Daoy (cell line): ENCODE measurements at places on chromosomes 3 and 15. TPM values are rescaled to one million over a fixed set of nuclear protein-coding genes. Genes with fewer than 3 reads are reported as not detected.

- no peak for DNase-seq
Measured at GRCh38 chr3:88988906-88989305, 118.5 kb upstream of the EPHA3 start.

DNA sequence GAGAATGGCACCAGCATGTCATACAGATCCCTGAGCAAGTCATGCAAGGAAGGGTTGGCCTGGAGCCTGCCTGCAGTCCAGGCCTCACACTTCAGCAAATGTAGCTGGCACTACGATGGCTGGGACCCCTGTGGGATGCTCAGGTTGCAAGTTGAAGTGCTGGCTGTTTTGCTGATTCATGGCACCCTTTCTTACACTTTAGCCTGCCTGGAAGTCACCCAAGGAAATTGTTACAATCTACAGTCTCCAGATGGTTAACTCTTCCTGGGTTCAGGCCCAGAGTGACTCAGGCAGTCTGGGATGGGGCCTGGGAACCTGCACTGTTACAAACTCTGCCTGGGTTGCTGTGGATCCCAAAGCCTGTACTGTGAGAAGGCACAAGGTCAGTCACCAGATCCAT, 91.0 kb upstream of the SLC6A11 start:
- DNase-seq: peak; percentile 37

The CISH gene
- total RNA-seq: 0.46 TPM in 1 of 2 replicates, not detected in the other

The ATR gene
- total RNA-seq: 27.0 and 31.2 TPM in 2 replicates

DNA sequence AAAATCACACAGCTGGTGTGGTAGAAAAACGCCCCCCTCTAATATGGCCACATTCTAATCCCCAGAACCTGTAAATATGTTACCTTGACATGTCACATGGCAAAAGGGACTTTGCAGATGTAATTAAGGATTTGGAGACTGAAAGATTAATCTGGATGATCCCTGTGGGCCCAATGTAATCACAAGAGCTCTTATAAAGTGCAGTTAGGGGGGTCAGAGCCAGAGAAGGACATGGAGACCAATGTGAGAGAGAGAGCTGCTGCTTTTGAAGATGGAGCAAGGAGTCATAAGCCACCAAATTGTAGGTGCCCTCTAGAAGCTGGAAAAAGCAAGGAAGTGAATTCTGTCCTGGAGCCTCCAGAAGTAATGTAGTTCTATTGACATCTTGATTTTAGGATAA, 152.6 kb downstream of the PEX5L start:
- DNase-seq: no peak

GRCh38 chr15:86333819-86334218, 254.1 kb downstream of the AGBL1 start:
- DNase-seq: no peak

DNA sequence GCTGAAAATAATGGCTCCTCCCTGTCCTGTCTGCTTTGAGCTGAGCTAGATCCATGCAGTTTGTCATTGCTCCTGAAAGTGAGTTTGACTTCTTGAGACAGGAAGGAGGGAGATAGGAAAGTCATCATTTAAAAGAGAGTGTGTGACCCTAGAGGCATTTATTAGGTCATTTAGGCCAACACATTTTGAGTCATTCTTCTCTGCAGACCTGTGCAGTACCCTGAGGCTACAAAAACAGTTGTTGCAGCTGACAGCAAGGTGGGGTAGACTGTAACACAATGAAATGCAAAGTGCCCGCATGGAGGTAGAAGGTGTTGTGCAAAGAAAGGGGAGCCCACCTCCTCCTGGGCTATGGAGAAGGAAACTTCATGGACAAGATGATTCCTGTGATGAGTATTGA, 102.8 kb upstream of the PFN2 start:
- DNase-seq: no peak

DNA sequence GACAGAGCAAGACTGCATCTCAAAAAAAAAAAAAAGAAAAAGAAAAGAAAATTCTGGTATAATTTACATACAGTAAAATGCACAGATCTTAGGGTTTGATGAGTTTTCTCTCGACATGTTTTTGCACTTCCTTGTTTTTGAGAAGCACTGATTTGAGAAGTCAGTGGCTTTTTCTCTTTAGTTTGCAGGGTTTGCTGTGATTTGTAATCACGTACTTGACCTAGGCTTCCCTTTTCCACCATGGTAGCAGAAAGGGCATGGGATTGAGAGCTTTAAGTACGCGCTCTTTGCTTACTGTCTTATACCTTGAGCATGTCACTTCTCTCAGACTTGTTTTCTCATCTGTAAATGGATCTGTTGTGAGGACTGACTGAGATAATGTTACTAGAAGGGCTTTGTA, 4.1 kb downstream of the VHL start:
- DNase-seq: no peak

The MASP1 gene
- not detected in 2 replicates for total RNA-seq

GRCh38 chr3:37734886-37735285, 126.8 kb upstream of the CTDSPL start:
- DNase-seq: no peak

GRCh38 chr15:35928847-35929246, 382.9 kb upstream of the DPH6 start:
- no peak for DNase-seq

The FOXB1 gene
- total RNA-seq: 0.06 TPM in 1 of 2 replicates, not detected in the other

DNA sequence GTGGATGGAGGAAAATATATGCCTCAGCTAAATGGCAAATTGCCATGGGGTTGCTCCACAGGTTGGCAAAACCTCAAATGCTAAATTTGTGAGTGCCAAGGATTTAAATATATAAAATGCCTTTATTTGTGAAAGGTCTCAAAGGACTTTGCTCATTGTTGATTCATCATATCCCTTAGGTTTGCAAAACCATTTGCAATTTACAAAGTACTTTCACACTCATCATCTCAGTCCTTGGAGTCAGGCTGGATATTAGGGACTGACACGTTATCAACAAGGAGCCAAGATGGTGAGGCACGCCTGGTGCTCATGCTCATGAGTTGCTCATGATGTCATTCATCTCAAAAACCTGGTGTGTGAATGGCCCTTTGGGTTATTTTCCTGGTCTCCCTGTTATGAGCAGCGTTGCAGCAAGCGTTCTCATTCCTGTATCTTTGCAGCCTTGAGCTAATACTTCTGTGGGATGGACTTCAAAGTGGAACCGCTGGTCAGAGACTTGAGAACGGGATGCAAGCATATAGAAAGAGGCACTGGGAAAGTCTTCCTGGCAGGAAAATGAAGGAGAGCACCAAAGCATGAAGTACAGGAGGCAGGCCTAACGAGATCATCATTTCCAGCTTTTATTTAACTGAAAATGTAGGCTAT, 66.0 kb downstream of the MYO1E start:
- DNase-seq: peak; percentile 48

The TF gene
- not detected in 2 replicates for total RNA-seq

DNA sequence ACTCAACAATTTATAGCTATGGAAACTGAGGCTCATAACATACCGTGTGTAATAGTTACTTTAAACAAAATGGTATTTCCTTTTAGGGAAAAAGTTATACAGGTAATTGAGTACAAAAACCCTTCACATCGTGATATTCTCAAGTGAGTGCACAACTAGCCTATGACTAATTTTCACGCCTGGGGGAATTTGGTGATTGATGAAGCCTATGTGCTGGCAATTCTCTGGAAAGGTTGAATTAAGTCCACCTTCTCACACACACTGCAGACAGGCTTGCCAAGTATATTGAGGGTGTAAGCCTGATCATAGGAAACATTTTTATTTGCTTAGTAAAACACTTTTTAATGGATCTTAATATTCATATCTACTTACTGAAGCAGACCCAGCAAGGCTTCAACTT, 41.3 kb upstream of the ROBO2 start:
- no peak for DNase-seq

The CX3CR1 gene
- not detected in 2 replicates for total RNA-seq

The IL1RAP gene
- total RNA-seq: 11.3 and 11.8 TPM in 2 replicates

GRCh38 chr3:122797291-122797690, 2.4 kb downstream of the SLC49A4 start:
- no peak for DNase-seq

The THPO gene
- total RNA-seq: not detected in 2 replicates

The XIRP1 gene
- total RNA-seq: not detected in 2 replicates

The MORC1 gene
- total RNA-seq: not detected in 2 replicates

- DNase-seq: no peak
Measured at GRCh38 chr3:154089421-154090420, 31.5 kb upstream of the ARHGEF26 start.

The ADCY5 gene
- total RNA-seq: 0.06 TPM in 1 of 2 replicates, not detected in the other

The ST8SIA2 gene
- 2.9 and 6.4 TPM in 2 replicates for total RNA-seq

- DNase-seq: no peak
Measured at GRCh38 chr15:78056714-78057269, 20.7 kb downstream of the TBC1D2B start.

DNA sequence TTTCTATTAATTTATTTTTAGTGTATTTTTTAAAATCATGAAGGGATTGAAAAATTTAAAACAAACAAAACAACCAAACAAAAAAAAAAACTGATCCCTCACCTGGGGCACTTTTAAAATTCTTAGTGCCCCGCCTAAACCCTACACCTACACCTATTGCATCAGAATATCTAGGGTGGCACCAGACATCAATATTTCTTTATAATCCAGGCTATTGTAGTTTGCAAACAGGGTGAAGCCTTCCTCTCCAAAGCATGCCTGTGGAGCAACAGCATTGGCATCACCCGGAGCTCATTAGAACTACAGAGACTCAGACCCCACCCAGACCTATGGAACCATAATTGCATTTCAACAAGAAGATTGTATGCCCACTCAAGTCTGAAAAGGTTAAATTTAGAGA, 54.9 kb upstream of the ACP3 start:
- no peak for DNase-seq

DNA sequence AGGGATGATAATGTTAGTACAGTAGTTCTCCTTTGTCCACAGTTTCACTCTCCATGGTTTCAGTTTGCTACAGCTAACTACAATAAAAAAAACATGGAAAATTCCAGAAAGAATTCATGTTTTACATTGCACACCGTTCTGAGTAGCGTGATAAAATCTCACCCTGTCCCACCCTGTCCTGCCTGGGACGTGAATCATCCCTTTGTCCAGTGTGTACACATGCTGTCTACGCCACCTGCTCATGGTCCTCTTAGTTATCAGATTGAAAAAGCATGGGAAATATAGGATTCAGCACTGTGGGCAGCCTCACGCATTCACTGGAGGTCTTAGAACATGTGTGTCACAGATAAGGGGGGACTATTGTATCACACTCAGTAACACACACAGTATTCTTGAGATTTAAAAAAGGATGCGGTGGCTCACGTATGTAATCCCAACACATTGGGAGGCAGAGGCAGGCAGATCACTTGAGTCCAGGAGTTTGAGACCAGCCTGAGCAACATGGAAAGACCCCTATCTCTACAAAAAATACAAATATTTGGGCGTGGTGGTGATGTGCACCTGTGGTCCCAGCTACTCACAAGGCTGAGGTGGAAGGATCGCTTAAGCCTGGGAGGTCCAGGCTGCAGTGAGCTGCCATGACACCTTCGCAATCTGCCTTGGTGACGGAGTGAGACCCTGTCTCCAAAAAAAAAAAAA, 8.7 kb upstream of the FLNB start:
- no peak for DNase-seq

DNA sequence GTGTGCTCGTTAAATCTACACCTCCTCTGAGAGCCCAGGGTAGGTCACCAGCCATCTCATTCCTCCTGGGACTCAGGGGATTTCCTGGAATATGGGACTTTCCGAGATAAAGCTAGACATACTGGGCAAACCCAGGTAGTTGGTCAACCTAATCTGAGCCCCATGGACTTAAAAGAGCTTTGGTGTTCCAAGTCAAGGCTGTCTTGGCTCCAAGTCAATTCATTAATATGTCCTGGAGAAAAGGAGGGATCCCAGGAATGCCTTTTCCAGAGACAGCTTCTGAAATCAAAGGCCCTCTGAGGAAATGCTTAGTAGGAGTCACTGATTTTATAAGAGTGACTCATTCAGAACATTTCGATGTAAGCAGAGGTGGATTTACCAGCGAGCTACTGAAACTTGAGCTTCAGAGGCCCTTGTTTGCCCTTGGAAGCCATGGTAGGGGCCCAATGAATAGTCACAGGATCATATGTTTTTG, 137.3 kb upstream of the UBE2E1 start:
- peak; percentile 85 for DNase-seq

The ATP10A gene
- total RNA-seq: 2.5 and 7.5 TPM in 2 replicates
